Trophoblast cell (in vitro differentiated cells and primary cell): ENCODE measurements at places on chromosomes 16 and 17.

- no peak for DNase-seq
Observed at GRCh38 chr17:74971842-74972106, 785 bp downstream of the HID1 start.

- no peak for DNase-seq
Observed at GRCh38 chr16:89314357-89314756, 96.9 kb downstream of the ZNF778 start.

- no peak for DNase-seq
Observed at GRCh38 chr16:4016005-4016352, 100.3 kb downstream of the ADCY9 start.

GRCh38 chr17:82212331-82213250 is at the start of gene CCDC57:
TSS of gene CCDC57 (minus strand) at chr17:82212842. CDS start at chr17:82201944, 10,898 bp downstream.
- peak; percentile 69 for DNase-seq

GRCh38 chr17:45397796-45398195 is 34.9 kb downstream of the ARHGAP27 start:
- no peak for DNase-seq

DNA sequence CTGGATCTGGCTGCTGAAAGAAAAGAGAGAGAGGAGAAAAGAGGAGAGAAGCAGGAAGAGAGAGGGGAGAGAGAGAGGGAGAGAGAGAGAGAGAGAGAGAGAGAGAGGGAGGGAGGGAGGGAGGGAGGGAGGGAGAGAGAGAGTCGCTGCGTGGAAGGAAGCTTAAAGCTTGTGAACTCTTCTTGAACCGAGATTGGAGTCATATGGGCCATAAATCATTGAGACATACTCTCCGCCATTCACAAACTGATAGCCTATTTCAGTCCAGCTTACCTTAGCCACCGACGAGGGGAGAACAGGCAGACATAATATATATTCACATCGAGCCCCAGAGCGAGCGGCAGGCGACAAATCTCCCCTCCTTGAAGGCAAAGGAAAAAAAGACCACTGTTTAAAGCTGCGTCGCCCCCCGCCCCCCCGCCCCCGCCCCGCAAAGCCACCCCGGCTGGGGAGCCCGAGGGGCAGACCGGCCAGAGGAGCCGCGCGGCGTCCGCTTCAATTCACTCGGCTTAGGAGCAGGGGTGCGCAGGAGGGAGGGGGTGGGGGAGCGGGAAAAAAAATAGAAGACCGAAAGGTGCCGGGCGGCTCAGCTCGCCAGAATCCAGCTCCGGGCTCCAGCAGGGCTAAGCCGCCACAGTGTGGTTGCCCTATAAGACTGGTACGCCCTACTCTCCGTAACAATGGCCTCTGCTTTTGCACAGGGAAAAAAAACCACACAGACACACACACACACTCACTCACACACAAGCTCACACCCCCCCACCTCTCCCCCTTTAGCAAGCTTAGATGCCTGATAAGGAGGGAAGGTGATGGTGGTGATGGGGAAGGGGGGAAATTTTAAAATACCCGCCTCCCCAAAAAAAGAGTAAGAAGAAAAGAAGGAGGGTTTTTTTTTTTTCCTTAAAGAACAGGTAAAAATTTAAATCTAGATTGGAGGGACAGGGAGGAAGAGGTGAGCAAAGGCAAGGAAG is 10.6 kb upstream of the HOXB2 start:
- DNase-seq: no peak

DNA sequence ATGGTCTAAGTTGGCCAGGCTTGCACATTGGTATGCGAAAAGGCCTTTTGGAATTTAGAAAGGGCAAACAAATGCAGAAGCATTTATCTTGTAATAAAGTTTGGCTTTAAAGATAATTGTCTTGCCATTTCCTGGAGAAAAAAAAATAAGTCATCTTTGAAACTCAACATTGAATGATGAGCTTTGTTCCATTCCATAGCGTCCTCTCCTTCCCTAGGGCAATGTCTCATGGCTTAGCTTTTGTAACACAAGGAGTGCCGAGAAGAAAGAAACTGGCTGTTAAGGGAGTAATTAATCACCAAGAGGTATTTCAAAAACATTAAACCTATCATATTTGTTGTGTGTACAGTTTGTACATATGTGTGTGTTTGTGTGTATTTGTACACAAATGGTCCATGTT is 372.3 kb downstream of the NPIPA8 start:
- no peak for DNase-seq

DNA sequence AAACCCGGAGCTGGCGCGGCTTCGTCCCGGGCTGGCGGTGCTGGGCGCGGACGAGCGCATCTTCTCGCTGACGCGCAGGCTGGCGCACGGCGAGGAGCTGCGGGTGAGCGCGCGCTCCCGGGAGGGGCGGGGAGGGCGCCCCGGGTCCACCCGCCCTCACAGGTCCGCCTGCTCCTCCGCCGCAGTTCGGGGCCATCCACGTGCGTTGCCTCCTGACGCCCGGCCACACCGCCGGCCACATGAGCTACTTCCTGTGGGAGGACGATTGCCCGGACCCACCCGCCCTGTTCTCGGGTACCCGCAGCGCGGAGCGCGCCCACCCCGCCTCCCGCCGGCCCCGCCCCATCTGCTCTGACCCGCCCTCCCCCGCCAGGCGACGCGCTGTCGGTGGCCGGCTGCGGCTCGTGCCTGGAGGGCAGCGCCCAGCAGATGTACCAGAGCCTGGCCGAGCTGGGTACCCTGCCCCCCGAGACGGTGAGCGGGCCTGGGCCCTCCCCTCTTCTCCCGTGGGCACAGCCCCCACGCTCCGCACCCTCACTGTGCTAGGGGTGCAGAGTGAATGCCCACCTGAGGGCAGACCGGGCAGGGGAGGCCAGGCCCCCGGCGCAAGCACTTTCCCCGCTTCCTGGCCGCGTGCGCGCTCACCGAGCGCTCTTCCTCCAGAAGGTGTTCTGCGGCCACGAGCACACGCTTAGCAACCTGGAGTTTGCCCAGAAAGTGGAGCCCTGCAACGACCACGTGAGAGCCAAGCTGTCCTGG is 1.4 kb downstream of the HAGHL start:
- peak; percentile 75 for DNase-seq

GRCh38 chr16:58127033-58127556 is 2.1 kb downstream of the CFAP20 start:
- peak; percentile 24 for DNase-seq

DNA sequence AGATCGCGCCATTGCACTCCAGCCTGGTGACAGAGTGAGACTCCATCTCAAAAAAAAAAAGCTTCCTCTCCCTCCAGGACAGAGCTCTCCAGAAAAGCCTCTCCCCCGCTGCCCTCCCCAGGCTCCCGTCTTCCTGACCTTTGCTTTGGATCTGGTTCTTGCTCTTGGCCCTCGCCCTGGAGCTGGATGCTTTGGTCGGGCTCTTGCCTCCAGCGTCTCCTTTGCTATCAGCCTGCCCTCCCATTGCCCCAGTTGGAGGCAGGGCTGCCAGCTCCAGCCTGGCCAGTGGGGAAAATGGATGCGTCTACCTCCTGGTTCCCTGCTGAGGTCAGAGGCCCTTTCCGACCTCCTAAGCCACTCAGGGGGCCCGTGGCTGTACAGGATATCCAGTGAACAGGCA is 35.9 kb downstream of the TRARG1 start:
- no peak for DNase-seq
